Activated CD8-positive, alpha-beta memory T cell treated with anti-CD3 and anti-CD28 coated beads for 1 hour (primary cell): ENCODE measurements at places on chromosomes 1 and 21.

- DNase-seq: no peak
Observed at GRCh38 chr1:97073936-97074335, 352.4 kb downstream of the PTBP2 start.

- DNase-seq: no peak
Observed at GRCh38 chr1:185795181-185795580, 61.0 kb downstream of the HMCN1 start.

DNA sequence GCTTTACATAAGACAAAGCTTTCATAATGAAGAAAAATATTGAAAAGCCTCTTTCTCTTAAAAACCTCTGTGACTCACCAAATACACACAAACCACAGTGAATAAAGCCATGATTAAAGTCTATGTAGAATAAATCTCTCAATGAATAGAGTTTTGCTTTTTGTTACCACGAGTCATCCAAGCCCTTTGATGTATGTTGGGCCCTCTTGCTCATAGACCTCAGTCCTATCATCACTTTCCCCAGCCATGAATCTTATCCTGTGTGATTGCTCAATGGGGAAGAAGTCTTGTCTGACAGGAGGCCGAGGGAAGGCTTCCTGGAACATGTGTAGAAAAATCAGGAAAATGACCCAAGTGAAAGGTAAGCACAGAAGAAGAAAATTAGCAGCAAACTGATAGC is 60.8 kb downstream of the NGF start:
- DNase-seq: no peak

GRCh38 chr1:18646786-18647410 is 16.3 kb downstream of the PAX7 start:
- DNase-seq: no peak

- no peak for DNase-seq
Observed at GRCh38 chr1:226697151-226697928, 41.7 kb downstream of the ITPKB start.

DNA sequence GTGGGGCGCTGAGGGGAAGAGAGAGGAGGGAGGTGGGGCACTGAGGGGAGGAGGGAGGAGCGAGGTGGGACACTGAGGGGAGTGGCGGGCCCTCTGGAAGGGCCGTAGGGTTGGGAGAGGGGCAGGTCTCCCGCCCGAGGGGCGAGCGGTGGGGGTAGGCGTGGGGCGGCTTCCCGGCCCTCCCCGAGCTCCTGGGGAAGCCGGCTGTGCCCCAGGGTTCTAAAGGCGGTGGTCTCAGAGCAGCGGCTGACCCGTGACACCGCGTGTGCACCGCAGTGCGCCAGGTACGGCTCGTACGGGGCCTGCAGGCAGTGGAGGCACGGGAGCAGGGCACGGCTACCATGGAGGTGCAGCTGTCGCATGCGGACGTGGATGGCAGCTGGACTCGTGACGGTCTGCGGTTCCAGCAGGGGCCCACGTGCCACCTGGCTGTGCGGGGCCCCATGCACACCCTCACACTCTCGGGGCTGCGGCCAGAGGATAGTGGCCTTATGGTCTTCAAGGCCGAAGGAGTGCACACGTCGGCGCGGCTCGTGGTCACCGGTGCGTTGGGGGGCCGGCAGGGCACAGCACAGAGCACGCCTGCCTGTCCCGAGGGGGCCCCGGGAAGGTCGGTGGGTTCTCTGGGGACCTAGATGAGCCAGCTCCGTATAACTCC is 68.5 kb downstream of the OBSCN start:
- DNase-seq: no peak

GRCh38 chr1:203273869-203274602 is 31.3 kb upstream of the BTG2 start:
- no peak for DNase-seq

GRCh38 chr1:46673749-46674182 is 2.1 kb downstream of the TEX38 start:
- DNase-seq: no peak

DNA sequence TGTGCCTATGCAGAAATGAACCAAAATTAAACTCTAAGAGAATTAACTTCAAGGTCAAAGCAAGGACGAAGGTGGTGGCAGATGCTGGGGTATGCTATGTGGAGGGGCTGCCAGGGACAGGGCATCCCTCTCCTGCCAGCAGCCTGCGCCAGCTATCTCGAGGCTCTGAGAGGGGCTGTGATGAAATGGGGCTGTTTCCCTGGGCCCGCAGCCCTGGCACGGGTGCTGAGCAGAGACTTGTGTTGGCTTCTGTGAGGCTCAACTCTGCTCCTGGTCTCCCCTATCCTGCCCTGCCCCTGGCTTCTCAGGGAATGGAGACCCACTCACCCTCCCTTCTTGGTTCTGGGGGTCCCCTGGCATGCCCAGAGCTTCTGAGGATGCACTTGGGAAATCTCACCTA is 41.9 kb upstream of the TIAM1 start:
- no peak for DNase-seq

- DNase-seq: no peak
Observed at GRCh38 chr1:93275634-93276295, 69.9 kb upstream of the DR1 start.

DNA sequence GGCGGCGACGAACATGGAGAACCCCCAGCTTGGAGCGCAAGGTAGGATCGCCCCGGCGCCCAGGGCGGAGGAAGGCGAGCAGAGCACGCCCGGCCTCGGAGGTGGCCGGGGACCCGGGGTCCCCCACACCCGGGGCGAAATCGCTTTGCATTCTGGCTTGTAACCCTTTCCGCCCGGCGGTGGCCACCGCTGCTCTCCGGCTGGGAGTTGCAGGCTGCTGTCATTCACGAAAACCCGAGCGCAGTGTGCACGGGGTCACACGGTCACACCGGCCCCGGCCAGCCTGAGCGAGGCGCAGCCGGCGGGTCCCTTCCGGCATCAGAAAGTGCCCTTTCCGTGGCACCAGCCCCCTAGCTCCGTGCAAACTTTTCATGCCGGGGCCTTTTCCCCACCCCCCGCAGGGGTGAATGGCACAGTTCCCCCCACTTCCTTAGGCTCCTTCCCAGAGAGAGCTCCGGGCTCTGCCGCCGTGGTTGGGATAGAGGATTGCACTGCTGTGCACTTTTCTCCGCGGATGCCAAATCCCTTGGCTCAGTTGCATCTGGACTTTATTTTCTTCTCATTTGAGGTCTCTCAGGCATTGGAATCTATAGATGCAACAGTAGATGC is 802 bp downstream of the KAZN start:
- no peak for DNase-seq

DNA sequence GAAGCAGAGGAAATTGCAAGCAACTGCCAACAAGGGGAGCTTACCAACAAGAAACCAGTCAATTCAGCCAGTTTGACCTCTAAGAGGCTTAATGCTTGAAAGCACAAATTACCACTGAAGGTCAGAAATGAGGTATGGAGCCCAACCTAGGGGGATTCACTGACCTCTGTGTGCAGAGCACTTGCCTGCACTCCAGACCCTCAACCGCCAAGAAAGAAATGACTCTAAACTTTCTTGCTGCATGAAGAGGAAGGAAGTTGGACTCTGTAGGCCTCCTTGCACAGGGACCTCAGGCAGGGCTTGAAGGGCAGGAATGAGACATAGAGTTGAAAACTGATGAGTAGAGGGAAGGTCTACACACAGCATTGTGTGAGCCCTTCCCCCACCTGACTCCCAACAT is 10.0 kb downstream of the ARMH1 start:
- no peak for DNase-seq

DNA sequence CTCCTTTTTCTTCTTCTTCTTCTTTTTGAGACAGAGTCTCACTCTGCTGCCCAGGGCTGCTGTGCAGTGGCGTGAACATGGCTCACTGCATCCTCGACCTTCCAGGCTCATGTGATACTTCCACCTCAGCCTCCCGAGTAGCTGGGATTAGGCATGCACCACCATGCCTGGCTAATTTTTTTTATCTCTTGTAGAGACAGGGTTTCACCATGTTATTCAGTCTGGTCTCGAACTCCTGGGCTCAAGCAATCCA is 13.0 kb upstream of the PADI1 start:
- no peak for DNase-seq

DNA sequence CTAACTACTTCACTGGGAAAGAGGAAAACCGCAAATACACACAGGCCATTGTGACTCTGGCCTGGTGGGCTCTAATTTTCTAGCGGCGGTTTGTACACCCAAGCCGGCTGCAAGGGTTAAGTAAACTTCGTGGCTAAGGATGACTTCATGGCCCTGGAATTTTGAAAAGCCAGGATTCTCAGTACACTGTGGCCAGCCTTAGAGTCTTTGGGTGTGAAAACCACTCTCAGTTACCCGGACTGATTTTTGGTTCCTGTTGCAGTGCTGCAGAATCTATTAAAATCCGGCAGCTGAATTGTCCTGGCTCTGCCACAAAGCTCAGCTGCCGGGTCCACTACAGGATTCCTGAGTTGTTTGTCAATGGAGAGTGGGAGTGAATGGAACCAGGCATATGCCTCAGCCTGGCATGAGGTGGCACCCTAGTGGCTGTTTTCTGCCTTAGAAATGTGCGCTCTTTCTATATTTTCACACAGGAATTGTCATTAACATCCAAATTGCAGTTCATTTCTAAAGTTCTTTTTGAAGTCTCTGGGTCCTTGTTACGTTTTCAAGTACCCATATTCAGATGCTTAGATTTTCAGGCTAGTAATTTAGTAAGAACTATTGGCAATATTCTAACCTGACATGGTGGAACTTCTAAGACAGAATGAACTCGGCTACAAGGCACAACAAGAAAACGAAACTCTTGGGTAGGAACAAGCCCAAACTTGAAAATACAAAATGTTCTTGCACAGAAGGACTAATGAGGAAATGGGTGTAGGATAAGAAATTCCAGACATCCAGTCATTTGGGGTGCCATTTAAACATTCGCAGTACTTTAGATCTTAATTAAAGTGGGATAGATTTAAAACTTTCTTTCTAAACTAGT is 255.9 kb downstream of the NFIA start:
- DNase-seq: no peak

DNA sequence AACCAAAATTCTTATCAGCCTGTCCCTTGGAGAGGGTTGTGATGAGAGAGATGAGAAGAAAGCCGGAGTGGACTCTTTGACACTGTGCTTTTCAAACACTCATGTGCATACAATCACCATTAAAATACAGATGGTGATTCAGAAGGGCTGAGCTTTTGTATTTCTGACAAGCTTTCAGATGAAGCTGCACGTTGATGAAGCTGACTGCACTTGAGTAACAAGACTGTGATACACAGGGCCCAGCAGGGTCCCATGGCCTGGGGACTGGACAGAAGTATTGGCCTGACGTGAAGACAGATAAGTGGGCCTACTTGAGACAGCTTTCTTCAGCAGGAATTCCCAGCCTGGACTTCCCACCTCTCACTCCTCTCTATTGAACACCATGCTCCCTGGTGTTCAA is 258.2 kb downstream of the CHRM3 start:
- DNase-seq: no peak

DNA sequence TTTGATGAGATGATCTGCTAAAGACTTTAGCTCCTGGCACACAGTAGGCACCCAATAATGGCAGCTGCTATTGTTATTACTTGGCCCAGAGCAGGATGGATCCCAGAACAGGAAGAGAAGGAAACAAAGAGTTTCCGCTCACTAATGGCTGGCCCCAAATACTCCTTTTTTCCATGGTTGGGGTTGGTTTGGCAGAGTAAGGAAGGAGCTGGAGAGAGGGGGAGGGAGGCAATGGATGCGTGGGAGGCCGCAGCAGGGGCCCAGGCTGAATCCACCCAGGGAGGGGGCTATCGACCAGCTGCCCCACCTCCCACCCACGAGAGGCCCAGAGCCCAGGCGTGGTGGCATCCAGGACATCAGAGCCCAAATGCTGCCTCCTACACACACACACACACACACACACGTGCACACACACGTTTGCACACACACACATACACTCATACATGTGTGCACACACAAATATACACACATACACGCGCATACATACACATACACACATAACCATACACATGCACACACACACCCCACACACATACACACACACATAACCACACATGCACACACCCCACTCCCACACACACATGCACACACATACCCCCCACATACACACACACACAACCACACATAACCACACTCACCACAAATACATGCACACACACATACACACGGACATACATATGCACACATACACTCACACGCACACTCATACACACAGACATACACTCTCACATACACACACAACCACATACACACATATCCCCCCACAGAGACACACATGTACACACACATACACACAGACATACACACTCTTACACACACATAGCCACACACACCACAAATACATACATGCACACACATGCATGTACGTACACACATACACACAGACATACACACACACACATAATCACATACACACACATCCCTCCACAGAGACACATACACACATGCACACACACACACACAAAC is 25.2 kb downstream of the C1QB start:
- no peak for DNase-seq

GRCh38 chr1:63703701-63704107 is 70.1 kb upstream of the ROR1 start:
- no peak for DNase-seq
